ENCODE measurements at places on chromosomes 5 and 9.

DNA sequence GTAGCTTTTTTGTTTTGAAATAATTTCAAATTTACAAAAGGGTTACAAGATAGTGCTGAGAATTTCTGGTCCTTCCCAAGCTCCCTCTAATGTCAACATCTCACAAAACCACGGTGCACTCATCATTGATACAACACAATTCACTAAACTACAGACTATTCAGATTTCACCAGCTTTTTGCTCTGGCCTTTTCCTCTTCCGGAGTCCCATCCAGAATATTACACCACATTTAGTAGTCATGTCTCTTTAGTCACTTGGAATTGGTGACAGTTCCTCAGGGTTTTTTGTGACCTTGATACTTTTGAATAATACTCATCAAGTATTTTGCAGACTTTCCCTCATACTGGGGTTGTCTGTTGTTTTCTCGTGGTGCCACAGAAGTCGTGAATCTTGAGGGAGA is 484.0 kb downstream of the GADD45G start:
- DNase-seq = no peak

DNA sequence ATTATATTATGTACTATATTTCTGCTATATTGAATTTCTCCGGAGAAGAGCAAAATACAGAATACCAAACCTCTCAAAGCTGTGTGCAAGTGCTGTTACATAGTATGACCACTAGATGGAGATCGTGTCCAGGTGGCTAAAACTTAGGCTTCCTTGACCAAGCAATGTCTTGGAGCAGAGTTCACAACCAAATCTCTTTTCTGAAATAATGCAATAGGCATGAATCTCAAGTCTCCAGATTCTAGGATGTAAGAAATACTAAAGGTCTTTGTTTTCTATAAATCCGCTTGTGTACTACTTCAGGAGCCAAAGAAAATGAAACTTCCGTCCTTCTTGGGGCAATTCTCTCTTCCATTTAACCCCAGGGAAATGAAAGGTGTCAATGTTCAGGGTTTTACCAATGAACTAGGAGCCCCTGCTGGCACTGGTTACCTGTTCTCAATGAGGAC is 181.5 kb upstream of the RAI14 start:
- DNase-seq = no peak

DNA sequence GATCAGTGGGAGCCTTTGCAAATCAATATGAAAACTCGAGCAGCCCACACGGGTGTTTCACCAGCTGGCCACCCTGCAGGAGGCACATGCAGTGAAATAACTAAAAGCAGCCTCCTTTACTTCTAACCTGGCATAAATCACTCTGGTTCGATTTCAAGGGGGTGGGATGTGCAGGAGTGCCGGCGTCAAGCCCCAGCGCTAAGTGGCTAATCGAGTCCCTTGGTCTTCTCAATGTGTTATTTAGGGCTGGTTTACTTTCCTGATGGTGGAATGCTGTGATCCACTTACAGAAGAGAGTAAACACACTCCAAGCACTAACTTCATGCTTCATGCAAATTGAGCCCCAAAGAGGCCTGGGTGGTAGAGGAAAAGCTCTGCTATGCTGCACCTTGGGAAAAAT is 109.4 kb downstream of the TMEM174 start:
- no peak for DNase-seq

- no peak for DNase-seq
These were observed 19.8 kb upstream of the NUDT12 start for GRCh38 chr5:103582364-103582763.

DNA sequence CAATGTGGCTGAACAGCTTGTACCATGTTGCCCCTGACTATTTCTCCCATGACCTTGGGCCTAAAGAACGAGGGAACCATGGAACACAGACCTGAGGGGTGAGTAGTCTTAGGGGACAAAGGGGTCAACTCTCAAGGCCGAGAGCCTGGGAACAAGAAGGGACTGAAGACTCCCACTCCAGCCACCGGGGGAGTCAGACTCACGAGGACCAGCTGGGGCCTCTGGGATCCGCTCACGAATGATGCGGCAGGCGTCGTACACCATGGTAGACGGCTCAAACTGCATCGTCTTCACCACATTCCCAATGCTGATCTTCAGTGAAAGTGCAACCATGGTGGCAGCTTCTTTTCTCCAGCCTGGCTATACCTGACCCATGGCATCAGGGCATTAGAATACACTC is 6.6 kb downstream of the TLN1 start:
- no peak for DNase-seq

GRCh38 chr9:137982200-137982599 is 104.6 kb downstream of the CACNA1B start:
- DNase-seq = no peak

DNA sequence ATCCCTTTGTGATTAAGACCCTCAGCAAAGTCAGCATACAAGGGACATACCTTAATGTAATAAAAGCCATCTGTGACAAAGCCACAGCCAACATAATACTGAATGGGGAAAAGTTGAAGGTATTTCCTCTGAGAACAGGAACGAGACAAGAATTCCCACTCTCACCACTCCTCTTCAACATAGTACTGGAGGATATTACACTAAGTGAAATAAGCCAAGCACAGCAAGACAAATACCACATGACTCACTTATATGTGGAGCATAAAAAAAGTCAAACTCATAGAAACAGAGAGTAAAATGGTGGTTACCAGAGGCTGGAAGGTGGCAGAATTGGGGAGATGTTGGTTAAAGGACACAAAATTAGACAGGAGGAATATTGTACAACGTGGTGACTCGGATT is 118.1 kb upstream of the NFIL3 start:
- no peak for DNase-seq

- DNase-seq = no peak
These were observed 673.4 kb upstream of the MEF2C start for GRCh38 chr5:89556215-89556913.

- DNase-seq = no peak
These were observed 12.3 kb downstream of the SGCD start for GRCh38 chr5:156339139-156339841.

DNA sequence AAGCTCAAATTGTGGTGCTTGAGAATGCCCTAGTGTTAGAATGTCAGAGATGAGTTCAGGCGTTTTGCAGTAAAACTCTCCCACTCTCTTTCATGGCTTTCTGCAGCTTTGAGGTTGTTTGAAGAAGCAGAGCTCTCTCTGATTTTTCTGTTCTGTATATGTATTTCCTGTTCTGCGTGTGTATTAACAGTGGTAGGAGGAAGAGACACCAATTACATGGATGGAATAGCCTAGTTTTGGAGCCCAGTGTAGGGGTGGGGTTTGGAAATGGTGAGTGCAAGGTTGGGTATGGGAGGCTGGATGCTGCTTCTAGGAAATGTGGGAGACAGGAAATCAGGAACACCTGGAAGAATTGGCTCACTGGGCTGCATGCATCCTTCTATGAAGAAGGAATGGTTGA is 12.4 kb downstream of the LARP1 start:
- no peak for DNase-seq

GRCh38 chr5:68720884-68721610 is 372.8 kb upstream of the SLC30A5 start:
- no peak for DNase-seq
